LoVo (cell line): ENCODE measurements at places on chromosomes 16 and 17.
A peak's percentile ranks its signal among the peaks of the same experiment; 100 is the strongest.

- peak; percentile 40 for DNase-seq
Measured at GRCh38 chr17:62725791-62726249, 82.3 kb downstream of the MARCHF10 start.

GRCh38 chr17:19678581-19679453, 30.3 kb downstream of the ALDH3A2 start:
- DNase-seq, result no peak

- DNase-seq, result no peak
Measured at GRCh38 chr16:66950971-66951790, 9.9 kb upstream of the CES3 start.

DNA sequence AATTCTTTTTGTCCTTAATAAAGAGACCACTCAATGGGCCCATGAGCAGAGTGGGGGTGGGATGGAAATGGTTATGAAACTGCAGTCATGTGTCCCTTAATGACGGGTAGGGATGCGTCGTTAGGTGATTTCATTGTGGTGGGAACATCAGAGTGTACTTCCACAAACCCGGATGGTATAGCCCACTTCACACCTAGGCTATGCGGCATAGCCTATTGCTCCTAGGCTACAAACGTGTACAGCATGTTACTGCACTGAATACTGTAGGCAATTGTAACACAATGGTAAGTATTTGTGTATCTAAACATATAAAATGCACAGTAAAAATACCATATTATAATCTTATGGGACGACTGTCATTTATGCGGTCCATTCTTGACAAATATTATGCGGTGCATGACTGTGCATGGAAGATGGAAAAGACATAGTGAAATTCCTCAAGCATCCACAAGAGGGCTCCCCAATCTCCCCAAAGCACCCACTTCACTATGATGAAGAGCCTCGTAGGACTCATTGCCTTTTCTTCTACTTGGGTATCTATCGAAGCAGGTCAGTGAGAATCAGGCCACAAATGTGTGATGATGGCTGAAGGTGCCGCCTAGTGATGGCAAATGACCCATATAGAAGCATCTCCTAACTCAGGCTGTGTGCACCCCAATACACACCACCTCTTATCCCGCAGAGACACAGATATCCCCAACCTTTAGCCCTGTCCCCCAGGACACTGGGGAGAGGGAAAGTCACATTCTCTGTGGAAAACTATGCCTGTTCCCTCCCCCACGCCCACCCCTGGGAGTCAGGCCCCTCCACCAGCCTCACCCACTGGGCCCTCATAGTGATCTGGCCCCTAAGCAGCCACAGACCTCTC, 43.5 kb downstream of the TBX21 start:
- peak; percentile 55 for DNase-seq

DNA sequence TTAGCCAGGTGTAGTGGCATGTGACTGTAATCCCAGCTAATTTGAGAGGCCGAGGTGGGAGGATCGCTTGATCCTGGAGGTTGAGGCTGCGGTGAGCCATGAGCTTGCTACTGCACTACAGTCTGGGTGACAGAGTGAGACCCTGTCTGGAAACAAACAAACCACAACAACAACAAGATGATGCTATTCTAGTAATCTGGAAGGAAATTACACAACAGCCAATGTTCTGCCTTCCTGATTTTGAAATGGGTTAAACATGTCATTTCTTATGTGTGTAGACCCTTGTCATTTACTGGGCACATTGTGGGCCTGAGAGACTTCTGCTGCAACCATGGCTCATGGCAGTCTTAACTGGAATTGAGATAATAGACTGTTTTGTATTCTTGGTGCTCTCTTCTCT, 5.9 kb downstream of the COQ7 start:
- DNase-seq, result no peak

GRCh38 chr17:77375108-77375916, 234.5 kb downstream of the SEC14L1 start:
- DNase-seq, result no peak

GRCh38 chr16:10911267-10911666, 31.0 kb downstream of the DEXI start:
- DNase-seq, result no peak

GRCh38 chr17:50916708-50917417, 50.7 kb upstream of the TOB1 start:
- no peak for DNase-seq

DNA sequence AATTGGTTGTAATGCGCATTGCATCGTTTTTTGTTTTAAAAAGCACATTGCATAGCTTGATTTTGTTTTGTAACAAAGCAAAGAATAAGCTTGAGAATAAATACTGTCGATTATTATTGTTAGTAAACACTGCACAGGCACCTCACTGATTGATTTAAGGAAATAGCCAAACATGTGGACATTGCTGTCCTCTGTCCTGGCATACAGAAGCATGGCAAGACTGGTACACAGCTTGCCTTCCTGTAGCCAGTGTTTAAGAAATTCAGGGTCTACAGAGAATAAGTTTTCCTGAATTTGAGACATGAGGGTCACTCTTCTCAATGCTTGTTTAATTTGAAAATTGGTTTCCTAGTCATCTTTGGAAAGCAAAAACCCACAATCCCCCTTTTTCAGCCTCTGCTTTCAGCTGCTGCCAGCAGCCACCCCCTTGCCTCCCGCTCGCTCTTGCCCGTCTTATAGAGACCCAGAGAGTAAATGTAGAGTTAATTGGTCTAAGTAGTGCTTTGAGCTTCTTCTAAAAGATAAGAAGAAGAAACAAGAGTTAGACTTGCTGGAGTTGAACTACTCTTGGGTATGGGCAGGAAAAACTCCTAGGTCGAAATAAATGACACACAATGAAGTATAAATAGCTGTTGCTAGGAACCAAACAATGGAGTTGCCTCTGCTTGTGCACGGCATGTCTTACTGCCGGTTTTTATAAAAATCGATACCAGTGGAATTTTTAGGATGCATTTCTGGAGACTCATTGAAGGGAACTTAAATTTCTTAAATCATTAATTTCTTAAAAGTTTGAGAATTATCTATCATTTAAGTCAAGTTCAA, 116.6 kb downstream of the MRTFB start:
- DNase-seq, result no peak

GRCh38 chr17:46818316-46818928, at the start of gene WNT3:
TSS of gene WNT3 (minus strand) at chr17:46818692. CDS start at chr17:46818597, 95 bp downstream.
- no peak for DNase-seq

- DNase-seq, result no peak
Measured at GRCh38 chr16:22333457-22333994, 36.3 kb downstream of the POLR3E start.

- DNase-seq, result no peak
Measured at GRCh38 chr16:50274326-50275097, 8.2 kb downstream of the ADCY7 start.
